HEK293T (cell line): ENCODE measurements at places on chromosomes 16 and 17.

GRCh38 chr17:29219378-29220047 lies 27.1 kb upstream of the CRYBA1 start:
- peak; percentile 78 for DNase-seq

- DNase-seq = peak; percentile 91
Observed at GRCh38 chr17:75827308-75828075, 16.7 kb downstream of the UNC13D start.

DNA sequence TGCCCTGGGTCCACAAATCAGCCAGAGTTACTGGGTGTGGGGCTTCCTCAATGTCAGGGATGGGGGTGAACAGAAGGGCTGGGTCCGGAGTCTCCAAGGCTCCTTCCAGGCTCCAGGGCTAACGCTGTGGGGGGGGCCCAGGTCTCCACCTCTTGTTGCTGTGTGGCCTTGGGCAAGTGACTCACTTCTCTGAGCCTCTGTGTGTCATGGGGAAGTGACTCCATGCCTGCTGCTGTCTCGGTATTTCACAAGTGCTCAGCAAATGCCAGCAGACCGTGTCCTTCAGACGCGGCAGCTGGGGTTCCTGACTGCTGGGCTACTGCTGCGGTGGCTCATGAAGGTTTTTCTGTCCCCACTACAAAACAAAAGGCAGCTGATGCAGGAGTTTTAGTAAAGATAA lies 26.6 kb downstream of the JPH3 start:
- no peak for DNase-seq

DNA sequence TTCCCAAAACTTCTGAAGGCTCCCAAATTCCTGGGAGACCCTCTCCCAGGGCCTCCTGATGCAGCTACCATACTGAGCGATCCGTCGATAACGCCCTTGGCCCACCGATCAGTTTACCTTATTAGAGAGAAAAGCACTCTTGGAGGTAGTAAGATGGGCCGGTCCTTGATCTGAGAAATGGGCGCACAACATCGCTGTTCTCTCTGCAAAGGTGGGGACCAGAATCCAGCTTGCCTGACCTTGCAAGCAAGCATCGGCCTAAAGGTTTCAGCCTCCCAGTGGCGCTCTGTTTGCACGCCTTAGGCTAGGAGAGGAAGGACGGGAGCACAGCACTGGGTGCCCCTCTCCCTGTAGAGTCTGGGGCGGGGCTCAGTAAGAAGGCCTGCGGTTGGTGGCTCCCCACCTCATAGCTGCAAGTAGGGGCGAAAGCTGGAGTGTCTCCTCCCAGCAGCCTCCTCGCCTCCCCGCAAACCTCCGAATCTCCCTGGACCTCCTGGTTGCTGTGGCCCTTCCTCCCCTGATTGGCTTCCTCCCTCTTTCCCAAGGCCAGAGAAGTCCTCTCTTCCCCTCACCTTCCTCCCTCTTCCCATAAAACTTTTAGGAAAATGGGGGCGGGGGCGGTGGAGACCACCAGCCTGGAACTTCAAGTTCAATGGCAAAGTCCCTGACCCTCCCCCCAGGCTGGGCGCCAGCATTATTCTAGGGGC lies at the start of gene PRAC1:
PRAC1 (minus strand) TSS at position 318 of the 707 bp plus-strand sequence; CDS start at position 192, 126 bp downstream.
- no peak for DNase-seq

DNA sequence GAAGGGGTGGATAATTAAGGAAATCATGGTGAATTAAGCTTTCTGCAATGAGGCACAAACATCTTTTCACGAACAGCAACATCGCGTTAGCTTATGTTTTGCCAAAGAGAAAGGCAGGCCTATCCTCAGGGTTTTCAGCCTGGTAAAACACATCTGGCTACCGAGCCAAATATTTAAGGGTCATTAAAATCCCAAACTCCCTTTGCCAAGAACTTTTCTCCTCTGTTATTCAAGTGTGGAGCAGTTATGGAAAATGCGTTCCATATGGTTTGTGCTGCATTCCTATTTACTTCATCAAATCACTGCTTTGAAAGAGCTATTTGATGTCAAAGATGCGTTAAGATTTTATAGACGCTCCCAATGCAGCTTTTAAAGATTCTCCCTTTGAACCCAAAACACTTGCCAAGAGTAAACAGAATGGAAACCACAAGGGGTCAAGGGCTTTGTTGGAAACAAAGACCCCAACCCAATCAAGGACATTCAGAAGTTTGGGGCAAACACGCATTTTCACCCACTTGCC lies 308.3 kb upstream of the CDH5 start:
- DNase-seq = no peak

DNA sequence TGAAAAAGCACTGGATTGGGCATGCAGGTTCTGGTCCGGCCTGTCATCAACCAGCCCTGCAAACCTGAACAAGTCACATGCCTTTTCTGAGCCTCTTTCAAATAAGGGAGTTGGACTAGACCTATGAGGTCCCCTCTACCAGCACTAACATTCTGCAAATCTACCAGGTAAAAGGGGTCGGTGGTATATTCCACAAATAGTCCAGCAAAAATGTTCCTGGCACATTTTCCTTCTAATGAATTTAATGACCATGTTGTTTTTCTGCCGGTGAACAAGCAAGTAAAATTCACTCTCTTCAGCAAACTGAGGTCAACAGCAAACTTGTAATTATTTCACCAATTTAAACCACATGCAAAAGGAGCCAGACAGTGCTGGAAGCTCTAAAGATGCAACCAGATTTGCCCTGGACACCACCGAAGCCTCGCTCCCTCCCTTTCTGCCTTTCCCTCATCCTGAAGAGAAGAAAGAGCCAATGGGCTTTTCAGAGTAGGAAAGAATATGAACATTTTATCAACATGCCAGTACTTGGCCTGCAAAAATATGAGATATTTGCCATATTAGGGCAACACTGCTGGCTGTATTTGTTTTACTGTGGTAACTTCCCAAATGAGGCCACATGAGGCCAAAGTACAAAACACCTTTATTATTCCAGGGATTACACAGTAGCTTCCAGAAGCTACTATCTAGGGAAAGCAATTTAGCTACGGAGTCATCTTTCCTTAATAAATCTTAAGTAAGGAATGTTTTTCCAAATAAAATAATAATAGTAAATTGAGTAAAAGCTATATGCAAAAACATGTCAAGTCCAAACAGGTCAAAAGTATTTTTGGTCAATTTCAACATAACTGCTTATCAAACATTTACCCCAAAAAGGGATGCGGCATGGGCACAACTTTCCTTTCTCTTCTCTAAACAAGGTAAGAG lies 45.0 kb downstream of the USP31 start:
- DNase-seq = no peak

DNA sequence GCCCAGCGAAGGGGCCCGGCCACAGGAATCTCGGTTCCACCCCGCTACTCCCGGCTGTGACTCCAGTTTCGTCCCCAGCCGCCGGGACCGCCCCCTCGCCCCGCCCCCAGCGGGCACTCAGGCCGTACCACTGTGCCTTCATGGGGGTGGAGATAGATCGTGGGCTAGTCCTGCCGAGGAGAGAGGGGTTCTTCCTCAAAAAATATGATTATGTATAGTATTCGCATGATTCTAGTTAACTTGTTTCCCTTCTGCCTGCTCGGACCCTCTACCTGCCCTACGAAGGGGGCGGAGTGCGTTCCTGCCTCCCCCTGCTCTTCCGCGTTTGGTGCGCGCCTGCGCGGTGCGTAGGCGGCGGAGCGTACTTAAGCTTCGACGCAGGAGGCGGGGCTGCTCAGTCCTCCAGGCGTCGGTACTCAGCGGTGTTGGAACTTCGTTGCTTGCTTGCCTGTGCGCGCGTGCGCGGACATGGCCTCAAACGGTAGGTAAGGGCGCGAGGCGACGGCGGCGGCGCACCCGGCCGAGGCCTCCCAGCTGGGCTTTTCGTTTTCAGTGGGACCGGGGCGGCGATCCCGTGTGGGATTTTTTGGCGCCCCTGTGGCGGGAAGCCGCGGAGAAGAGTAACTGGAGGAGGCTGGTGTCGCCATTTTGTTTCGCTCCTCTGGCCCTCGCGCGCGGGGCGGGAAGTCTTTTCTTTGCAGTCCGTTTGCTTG lies at the start of gene FUS:
FUS (plus strand) TSS at position 393 of the 713 bp plus-strand sequence; CDS start at position 469, 76 bp downstream.
- DNase-seq = peak; percentile 94

- no peak for DNase-seq
Observed at GRCh38 chr17:53090770-53091169, 732.0 kb upstream of the KIF2B start.

- no peak for DNase-seq
Observed at GRCh38 chr17:31357839-31358394, 33.6 kb upstream of the RAB11FIP4 start.
